ENCODE measurements at places on chromosomes 4 and X. TPM values are rescaled to one million over a fixed set of nuclear protein-coding genes. Genes with fewer than 3 reads are reported as not detected.
A peak's percentile ranks its signal among the peaks of the same experiment; 100 is the strongest.

The TMEM156 gene
- polyA plus RNA-seq: 1.8 TPM

The TMEM47 gene
- polyA plus RNA-seq: 18.1 TPM

The SMIM31 gene
- not detected for polyA plus RNA-seq

The LNX1 gene
- 10.2 TPM for polyA plus RNA-seq

DNA sequence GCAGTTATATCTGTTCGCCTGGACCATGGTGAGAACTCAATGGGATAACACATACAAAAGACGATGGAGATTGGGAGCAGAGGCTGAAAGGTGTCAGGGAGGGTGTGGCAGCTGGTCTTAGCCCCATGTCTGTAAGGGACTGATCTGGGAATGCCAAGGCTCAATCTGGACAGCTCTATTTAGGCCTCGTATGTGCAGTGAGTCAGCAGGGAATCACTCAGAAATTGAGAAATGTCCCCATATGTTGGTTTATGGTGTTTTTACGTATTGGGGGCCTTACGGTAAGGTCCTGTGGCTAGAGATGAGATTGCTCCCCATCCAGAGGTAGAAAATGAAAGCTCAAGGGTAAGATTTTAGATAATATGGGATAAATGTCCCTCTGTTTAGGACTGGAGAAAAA lies 71.4 kb upstream of the TTC29 start:
- DNase-seq: no peak

DNA sequence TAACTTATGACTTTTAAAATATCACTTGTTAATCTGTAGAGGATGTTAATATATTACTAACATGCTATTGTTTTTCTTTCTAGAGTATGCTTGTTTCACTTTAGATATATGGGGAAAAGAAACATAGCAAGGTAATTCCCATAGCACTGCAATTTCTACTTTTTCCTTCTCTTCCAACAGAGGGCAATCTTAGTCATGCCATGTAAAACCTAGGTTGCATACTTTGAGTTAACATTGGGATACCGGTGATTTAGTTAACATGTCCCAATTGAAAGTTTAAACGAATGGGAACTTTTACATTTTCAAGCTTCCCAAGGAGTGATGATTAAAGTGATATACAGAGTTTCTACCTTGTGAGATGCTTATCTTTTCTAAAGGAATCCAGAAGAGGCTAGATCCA lies 89.4 kb upstream of the IL13RA1 start:
- no peak for DNase-seq

DNA sequence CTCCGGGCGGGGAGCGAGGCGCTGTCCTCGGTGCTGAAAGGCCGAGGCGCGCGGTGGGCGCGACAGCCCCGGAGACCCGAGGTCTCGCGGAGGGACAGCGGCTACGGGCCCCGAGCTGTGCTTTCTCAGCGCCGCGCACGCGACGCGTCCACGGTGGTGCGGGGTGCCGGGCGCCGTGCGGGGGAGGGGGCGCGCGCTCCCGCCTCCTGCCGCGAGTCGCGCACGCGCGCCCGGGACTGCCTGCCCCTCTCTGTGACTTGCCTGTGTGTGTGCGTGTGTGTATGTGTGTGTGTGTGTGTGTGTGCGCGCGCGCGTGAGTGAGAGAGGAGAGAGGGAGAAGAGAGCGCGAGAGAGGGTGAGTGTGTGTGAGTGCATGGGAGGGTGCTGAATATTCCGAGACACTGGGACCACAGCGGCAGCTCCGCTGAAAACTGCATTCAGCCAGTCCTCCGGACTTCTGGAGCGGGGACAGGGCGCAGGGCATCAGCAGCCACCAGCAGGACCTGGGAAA lies at the start of gene GRIA2:
Gene GRIA2, plus strand, starts transcription at position 358 of the 511 bp plus-strand sequence. CDS start 315 bp downstream, outside the sequence.
- DNase-seq: peak; percentile 92

The FGF16 gene
- not detected for polyA plus RNA-seq

DNA sequence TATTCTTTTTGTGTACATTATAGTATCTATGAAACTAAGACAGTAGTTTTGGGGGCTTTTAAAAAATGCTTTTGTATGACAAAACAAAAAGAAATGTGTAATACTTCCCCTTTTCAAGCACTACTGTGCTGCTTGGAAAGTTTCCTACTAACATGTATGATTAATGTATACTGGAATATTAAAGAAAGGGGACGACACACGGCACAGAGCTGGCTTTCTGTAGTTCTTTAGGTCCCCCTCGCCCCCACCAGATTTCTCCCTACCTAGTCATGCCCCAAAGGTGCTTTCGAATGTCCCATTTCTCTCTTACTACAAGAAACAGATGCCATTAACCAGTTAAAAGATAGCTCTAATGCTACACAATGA lies 1.6 kb upstream of the AP1S2 start:
- no peak for DNase-seq

The BGN gene
- 288 TPM for polyA plus RNA-seq

The CFP gene
- 2.1 TPM for polyA plus RNA-seq

GRCh38 chr4:24583451-24584210 lies 723 bp downstream of the DHX15 start:
- DNase-seq: peak; percentile 88

GRCh38 chr4:159506801-159507517 lies 404.1 kb downstream of the RAPGEF2 start:
- no peak for DNase-seq

The PABPC1L2A gene
- polyA plus RNA-seq: not detected

DNA sequence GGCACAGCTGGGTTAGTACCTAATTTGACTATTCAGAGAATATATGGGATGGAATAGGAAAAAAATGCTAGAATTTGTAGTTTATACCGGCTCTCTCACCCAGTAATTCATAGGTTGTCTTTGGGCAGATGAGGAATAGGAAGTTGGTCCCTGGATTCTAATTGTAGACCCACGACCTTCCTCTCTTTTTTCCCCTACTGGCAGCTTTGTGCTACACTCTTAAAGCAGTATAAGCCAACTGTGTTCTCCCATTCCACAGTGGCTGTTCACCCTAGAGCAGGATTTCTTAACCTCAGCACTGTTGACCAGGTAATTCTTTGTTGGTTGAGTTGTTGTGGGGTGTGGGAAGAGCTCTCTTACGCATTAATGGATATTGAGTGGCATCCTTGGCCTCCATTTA lies 92.9 kb downstream of the FNIP2 start:
- no peak for DNase-seq

DNA sequence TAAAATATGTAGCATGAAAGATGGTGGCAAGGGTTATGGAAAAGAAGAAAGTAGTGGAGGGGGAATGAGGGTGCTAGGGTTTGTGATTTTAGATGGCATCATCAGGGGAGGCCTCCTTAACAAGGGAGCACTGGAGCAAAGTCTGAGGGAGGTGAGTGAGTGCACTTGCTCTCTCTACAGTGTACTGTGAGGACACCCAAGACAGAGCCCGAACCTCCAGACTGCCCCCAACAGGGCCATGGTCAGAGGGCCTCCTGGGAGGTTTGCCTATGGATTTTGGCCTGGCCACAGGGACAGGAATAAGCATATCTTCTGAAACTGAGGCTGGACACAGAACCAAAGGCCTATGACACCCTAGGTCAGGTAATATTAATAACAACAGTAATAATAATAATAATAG lies 21.4 kb upstream of the PJA1 start:
- DNase-seq: no peak

DNA sequence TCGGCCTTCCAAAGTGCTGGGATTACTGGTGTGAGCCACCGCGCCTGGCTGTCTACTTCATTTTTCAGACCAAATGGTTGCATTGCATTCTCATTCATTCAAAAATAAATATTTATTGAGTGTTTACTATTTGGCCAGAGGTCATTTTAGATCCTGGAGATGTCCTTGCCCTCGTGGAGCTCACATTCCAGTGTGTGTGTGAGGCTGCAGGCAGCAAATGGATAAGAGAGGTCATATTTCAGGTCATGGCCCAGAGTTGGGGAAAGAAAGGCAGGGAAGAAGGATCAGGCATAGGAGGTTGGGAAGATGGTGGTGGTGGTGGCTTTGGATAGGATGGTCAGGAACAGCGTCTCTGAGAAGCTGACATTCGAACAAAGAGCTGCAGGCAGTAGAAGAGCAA lies 119.1 kb downstream of the CEP135 start:
- DNase-seq: no peak

GRCh38 chr4:169885893-169886292 lies 128.1 kb upstream of the HPF1 start:
- DNase-seq: no peak

DNA sequence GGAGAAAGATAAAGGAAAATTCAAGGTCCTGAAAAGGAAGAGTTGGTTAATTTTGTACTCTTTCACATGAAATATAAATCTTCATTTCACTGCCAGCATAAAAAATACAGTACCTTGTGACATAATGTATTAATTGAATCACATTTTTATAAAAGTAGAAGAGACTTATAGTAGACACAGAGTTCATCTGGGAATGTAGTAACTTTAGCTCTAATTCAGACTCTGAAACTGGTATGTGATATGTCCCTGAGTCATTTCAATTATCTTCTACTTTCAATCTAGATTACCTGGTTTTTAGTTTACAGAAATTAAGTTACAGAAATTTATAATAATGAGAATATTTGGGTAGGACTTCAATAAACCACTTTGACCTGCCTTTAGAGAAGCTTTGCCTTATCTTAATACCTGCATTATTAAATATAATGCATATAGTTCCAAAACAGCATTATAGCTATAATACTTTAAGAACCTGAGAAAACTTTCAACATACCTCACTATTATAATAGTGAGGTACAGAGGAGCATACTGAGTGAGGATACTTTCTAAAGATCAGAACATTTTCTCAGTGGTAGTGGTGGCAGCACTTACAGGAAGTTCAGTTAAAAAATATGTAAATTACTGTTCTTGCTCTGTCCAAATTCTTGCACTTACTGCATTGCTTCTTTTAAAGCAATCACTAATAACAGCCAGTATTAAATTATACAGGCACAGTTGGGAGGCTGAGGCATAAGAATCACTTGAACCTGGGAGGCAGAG lies 11.2 kb downstream of the NEK1 start:
- no peak for DNase-seq

GRCh38 chr4:185165605-185166063 lies 22.6 kb downstream of the SLC25A4 start:
- no peak for DNase-seq

DNA sequence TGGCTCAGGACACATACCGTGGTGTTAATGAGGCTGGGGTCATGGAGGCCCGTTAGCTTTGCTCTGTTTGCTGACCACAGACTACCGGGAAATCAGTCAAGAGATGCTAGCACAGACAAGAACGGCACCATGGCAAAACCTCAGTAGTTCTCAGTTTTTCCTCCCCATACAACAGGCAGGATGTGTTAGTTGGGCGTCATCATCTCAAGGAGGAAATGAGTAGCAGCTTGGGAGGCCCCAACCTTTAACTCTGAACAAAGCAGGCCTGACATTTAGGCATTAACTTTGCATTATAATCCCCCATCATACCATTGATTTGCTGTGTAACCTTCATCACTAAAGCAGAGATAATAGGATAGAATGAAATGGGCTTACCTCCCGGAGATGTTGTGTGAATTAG lies 714.2 kb downstream of the RPA4 start:
- no peak for DNase-seq

DNA sequence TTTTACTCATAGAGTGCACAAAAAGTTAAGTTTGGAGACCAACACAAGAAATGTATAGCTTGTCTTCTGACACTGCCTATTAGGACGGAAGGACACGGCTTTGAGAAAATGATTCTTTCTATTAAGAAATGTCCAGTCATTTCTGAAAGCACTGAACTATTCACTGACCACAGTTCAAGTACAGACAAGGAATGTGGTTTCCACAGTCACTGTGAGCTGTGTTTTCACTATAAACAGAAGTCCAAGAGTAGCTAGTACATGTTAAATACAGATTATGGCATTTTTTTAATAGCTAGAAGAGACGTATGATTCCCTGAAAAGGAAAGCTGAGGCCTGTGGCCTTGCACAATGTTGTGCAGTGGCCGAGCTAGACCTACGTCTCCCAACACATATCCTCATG lies 115.1 kb upstream of the GPM6A start:
- no peak for DNase-seq

The NEUROG2 gene
- not detected for polyA plus RNA-seq

Measured in kidney (tissue), 22 donors.